Activated T-cell treated with anti-CD3 and anti-CD28 coated beads for 24 hours (primary cell): ENCODE measurements at places on chromosomes 11 and 22.
A peak's percentile ranks its signal among the peaks of the same experiment; 100 is the strongest.

- DNase-seq: no peak
Measured at GRCh38 chr11:128201009-128201408, 386.3 kb downstream of the ETS1 start.

DNA sequence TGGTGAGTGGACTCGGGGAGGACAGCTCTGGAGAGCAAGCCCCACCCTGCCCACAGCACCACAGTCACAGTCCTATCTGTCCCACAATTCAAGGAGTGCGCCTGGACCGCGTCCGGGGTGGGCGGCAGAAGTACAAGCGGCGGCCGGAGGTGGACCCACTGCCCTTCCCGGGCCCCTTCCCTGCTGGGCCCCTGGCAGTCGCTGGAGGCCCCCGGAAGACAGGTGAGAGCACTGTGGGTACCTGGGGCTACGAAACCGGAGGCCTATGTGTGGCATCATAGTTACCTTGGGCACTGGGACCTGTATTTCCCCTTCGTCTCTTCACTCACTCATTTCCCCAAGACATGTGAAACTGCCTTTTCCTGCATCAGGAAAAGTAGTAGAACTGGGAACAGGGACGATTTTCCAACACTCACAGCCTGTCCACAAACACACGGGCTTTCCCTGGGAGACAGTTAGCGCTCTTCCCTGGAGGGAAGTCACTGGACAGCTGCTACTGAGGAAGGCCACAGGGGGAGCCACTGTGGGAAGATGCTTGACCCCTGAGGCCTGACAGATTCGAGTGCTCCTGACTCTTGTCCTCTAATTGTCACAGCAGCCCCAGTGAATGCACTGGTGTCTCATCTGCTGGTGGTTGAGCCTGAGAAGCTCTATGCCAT, 3.1 kb downstream of the TRMT112 start:
- no peak for DNase-seq

GRCh38 chr11:90204832-90205646, 17.8 kb downstream of the CHORDC1 start:
- DNase-seq: no peak

DNA sequence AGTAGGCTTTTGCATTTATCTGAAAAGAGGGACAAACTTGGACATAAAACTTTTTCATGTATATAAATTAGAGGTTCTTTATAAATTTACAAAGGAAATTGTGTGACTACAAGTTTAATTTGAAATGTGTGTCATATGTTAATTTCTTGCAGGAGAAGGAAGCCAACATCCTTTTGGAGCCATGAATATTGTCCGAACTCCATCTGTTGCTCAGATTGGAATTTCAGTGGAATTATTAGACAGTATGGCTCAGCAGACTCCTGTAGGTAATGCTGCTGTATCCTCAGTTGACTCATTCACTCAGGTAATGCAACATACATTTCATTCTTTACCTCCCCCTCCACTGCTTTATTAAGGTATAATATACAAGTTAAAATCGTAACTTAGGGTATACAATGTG, 35.2 kb downstream of the HIKESHI start:
- no peak for DNase-seq

DNA sequence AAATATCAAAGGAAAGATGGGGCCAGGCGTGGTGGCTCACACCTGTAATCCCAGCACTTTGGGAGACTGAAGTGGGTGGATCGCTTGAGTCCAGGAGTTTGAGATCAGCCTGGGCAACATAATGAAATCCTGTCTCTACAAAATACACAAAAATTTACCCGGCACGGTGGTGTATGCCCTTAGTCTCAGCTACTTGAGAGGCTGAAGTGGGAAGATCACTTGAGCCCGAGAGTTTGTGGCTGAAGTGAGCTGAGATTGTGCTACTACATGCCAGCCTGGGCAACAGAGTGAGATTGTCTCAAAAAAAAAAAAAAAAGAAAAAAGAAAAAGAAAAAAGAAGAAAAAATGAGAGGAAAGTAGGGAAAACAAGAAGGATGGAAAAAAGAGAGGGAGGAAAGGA, 3.8 kb upstream of the TRIM6 start:
- no peak for DNase-seq

DNA sequence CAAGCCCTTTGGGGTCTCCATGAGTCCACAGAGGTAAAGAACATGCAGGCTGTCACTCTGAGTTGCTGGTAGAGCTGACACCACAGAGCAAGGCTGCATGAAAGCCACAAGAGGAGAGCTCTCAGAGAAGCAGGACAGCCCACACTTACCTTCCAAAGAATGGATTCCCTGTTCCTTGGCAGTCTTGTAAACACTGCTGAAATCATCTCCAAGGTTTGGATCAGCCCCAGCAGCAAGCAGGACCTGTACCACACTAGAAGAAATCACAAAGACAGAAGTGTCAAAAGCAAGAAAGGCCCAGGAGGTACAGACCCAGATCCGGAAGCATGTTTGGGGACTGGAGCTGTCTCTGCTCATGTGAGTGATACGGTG, 54.2 kb downstream of the CLPB start:
- no peak for DNase-seq

- DNase-seq: no peak
Measured at GRCh38 chr11:66494935-66495334, 14.7 kb downstream of the DPP3 start.

DNA sequence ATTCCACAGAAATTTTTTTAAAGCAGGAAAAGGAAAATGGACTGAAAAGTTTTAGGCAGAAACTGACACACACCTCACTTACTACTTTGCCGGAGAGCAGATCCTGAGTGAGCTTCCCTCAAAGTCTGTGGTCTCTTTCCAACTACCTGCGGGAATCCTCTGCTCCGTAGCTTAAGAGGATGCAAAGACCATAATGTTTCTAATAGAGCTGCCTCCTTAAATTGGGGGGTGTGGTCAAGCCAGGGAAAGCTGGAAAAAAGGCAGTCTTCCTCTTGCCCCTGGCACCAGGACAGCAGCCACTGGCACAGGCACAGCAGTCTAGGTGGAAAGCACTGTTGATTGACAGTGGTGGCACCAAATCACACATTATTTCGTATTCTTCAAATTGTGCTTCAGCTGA, at the start of gene ETS1:
ETS1 (minus strand) TSS at position 144 of the 400 bp plus-strand sequence. CDS start 14,428 bp downstream, outside the sequence.
- no peak for DNase-seq

- DNase-seq: no peak
Measured at GRCh38 chr22:34609646-34610045, 456.3 kb upstream of the ISX start.

- DNase-seq: no peak
Measured at GRCh38 chr11:69287968-69288882, 5.7 kb upstream of the MYEOV start.

- DNase-seq: no peak
Measured at GRCh38 chr11:112548641-112549040, 288.0 kb upstream of the PLET1 start.

- DNase-seq: no peak
Measured at GRCh38 chr11:67356387-67356863, 3.1 kb upstream of the POLD4 start.

DNA sequence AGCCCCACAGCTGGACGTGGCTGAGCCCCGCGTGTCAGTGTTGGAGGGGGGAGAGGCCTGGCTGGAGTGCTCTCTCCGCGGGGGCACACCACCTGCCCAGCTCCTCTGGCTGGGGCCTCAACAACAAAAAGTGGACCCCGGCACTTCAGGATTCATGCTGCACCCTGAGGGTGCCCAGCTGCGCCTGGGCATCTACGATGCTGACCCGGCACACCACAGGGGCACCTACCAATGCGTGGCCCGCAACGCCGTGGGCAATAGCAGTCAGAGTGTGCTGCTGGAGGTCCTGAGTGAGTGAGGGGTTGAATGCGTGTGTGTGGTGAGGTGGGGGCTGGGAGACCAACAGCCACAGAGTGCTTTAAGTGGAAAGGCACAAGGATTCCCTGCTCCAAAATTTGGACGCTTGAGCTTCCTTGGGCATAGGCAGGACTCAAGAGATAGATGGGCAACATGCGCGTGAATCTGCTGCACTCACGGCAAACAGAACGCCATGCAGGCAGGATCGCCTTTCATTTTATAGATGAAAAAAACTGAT, 7.6 kb downstream of the VSIG10L2 start:
- no peak for DNase-seq

DNA sequence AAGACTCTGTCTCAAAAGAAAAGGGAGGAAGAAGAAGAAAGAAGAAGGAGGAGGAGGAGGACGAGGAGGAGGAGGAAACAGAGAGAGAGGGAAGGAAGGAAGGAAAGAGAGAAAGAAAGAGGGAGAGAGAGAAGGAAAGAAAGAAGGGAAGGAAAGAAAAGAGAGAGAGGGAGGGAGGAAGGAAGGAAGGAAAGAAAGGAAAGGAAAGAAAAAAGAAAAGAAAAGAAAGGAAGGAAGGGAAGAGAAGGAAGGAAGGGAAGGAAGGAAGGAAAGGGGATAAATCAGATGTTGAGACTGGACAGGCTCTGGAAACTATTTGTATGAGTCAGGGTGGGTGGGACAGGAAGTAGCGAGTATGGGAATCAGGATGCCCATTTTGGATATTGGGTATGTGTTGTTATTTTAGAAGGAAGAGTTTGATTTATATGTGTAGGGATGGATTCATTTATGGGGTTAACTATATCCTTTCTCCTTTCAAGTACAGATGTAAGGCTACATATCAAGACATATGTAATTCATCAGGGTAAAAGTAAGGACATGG, 6.0 kb upstream of the RPL3 start:
- DNase-seq: no peak

DNA sequence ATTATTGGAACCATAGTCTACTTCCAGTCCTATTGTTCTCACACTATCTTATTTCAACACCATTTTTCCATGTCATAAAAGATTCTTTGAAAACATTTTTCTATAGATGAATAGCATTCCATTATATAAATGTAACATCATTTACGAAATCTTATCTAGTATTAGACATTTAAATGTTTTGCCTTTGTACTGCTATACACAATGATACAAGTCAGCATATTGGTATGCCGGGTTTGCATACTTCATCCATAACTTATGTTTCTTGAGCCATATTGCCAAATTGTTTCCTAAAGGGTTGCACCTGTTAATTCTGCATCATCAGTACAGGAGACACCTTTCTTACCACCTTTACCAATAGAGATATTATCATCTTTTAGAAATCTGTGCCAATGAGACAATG, 68.2 kb downstream of the SYT13 start:
- no peak for DNase-seq

GRCh38 chr22:32378707-32379272, 21.1 kb downstream of the RFPL3 start:
- no peak for DNase-seq

DNA sequence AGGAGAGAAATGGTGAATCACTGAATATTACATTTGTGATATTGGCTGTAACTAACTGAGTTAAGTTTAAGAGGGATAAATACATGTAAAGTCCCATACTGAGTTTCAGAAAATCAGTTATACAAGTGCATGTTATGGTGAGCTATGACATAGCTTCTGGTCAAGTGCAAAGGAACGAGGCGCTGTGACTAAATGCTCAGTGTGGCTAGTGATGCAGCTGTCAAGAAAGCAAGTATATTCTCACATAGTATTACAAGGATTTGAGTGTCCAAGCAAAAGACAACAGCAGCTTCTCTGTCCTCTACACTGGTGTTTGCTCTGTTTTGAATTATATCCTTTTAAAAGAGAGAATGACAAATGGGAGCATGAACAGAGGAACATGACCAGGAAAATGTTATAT, 40.1 kb downstream of the CSRP3 start:
- DNase-seq: no peak

- peak; percentile 9 for DNase-seq
Measured at GRCh38 chr11:77411137-77411707, 62.7 kb downstream of the PAK1 start.

- DNase-seq: no peak
Measured at GRCh38 chr22:45295492-45295891, 10.7 kb downstream of the UPK3A start.

- no peak for DNase-seq
Measured at GRCh38 chr11:60767388-60767811, 10.7 kb downstream of the MS4A15 start.

GRCh38 chr11:93361435-93361834, 30.9 kb downstream of the DEUP1 start:
- DNase-seq: no peak

- DNase-seq: no peak
Measured at GRCh38 chr22:26751217-26751616, 93.8 kb downstream of the MIAT start.

- DNase-seq: no peak
Measured at GRCh38 chr22:47177334-47177815, 414.9 kb downstream of the TBC1D22A start.

GRCh38 chr22:24841261-24841660, 35.2 kb downstream of the SGSM1 start:
- no peak for DNase-seq

GRCh38 chr11:8213376-8213775, 44.6 kb upstream of the RIC3 start:
- DNase-seq: no peak

GRCh38 chr11:122668562-122669090, 13.1 kb downstream of the UBASH3B start:
- no peak for DNase-seq

- no peak for DNase-seq
Measured at GRCh38 chr11:117606211-117606610, 190.8 kb downstream of the DSCAML1 start.

GRCh38 chr11:94946812-94947211, 26.5 kb downstream of the CWC15 start:
- no peak for DNase-seq

- DNase-seq: peak; percentile 20
Measured at GRCh38 chr11:44899959-44900358, 50.7 kb downstream of the TP53I11 start.

DNA sequence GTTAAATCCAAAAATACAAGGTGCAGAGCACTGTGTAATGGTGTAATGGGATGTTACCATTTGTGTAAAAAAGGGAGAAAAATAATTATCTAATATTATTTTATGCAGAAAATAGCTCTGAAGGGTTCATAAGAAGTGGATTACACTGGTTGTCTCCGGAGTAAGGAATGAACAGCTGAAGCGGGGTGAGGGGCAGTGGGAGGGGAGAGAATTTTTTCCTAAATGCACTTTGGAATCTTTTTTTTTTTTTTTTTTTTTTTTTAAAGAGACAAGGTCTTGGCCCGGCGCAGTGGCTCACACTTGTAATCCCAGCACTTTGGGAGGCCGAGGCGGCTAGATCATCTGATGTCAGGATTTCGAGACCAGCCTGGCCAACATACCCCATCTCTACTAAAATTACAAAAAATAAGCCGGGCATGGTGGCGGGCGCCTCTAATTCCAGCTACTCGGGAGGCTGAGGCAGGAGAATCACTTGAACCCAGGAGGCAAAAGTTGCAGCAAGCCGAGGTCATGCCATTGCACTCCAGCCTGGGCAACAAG, 6.8 kb upstream of the POLR3H start:
- no peak for DNase-seq

DNA sequence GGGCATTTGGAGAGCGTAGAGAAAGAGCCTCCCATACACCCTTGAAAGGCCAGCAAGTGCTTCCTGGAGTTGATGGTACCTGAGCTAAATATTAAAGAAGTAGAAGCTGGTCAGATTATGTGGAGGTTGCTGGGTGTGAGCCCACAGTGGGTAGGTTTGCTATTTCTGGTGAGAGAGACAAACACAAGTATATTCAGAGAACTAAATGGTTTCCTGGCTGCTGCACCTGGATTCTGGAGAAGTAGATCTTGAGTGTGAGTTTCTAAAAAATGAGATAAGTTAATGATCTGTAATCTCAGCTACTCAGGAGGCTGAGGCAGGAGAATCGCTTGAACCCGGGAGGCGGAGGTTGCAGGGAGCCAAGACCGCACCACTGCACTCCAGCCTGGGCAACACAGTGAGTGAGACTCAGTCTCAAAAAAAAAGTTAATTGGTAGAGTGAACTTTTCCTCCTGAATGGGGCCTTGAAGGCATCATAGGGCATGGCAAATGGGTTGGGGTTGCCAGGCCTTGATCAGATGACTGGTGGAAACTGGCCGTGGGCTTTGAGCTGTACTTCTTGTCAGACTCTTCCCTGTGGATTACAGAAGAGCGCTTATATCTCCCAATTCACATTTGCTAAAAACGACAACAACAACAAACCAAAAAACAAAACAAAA, 75.8 kb downstream of the ADAMTS15 start:
- DNase-seq: no peak
